NCI-H2171 (cell line): ENCODE measurements at places on chromosomes 7 and 10.
A peak's percentile ranks its signal among the peaks of the same experiment; 100 is the strongest.

- no peak for DNase-seq
Observed at GRCh38 chr10:71044720-71045119, 156.4 kb upstream of the PCBD1 start.

GRCh38 chr7:130486954-130487436 is 4.9 kb upstream of the MEST start:
- DNase-seq: peak; percentile 34

DNA sequence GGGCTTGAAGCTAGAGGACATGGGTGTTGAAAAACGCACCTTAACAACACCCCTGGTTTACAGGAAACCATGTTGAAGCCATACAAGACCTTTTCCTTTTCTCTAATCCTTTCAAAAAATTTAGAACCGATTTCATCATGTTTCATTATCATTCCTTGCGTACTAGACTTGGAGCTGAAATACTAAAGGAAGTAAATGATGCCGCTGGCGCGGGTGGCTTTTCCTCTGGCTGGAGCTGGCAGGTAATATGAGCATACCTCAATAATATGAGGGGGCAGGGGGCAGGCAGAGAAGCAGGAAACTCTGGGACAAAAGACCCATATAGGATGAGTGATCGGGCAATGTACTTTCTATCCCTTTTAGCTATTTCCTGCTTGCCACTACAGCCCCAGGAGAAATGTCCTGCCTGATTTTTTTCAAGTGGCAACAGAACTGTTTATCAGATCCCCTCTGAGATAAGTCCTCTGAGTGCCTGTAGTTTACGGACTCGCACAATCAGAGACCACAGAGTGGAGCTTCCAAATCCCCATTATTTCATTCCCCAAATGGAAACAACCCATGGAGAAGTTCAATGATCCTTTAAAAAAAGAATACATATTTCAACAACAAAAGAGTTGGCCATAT is 450.1 kb downstream of the KCNMA1 start:
- no peak for DNase-seq

GRCh38 chr7:84231157-84231556 is 36.6 kb upstream of the SEMA3A start:
- no peak for DNase-seq

DNA sequence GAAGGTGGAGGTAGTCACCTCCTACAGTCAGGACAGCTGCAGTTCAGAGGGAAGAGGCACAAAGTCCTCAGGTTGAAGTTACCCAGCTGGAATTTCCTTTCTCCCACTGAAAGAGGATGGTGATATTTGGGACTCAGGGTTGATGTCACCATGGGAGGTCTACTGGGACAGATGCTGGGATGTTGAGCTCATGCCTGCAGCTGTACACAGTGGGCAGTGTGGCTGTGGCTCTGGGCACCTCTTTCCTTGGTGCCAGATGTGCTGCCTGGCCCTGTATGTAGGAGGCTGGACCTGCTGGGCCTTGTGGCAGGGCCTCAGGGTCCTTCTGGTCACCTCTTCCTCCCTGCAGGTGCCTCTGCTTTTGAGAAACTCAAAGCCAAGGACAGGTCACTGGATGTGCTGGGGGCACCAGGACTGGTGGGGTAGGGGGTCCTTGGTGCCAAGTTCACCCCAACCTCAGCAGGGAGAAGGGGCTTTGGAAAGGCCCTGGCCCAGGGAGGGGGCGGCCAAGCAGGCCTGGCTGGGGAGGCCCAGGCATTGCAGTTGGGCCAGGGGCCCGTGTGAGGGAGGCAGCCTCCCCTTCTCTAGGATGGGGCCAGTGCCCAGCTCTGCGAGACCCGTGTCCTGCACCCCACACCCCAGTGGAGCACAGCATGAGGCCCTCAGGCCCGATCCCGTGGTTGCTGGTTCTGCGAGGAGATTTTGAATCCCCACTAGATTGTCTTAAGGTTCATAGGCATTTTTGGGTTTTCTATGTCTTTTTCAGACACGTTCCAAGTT is 103.1 kb downstream of the BMS1 start:
- DNase-seq: no peak

GRCh38 chr10:101778781-101779543 is 3.0 kb upstream of the FGF8 start:
- no peak for DNase-seq
